ENCODE measurements at places on chromosomes 13 and 19.

- DNase-seq: no peak
These were observed 29.1 kb upstream of the GPI start for GRCh38 chr19:34335914-34336313.

DNA sequence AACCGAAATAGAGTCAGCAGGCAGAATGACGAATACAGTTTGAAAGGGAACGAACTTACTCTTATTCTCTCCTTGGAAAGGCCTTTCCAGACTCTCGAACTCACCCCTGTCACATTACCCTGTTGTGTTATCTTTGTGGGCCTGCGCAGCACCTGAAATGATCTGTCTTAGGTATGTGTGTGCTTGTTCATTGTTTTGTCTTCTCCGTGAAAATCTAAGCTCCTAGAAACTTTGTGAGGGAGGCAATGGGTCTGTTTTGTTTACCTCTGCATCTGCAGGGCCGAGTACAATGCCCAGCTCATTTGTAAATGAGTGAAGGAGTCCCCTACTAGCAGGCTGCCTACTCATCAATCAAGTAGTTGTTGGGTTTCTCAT is 19.6 kb downstream of the HMGB1 start:
- DNase-seq: no peak

GRCh38 chr19:46429999-46430398 is 1.3 kb upstream of the PNMA8C start:
- no peak for DNase-seq

DNA sequence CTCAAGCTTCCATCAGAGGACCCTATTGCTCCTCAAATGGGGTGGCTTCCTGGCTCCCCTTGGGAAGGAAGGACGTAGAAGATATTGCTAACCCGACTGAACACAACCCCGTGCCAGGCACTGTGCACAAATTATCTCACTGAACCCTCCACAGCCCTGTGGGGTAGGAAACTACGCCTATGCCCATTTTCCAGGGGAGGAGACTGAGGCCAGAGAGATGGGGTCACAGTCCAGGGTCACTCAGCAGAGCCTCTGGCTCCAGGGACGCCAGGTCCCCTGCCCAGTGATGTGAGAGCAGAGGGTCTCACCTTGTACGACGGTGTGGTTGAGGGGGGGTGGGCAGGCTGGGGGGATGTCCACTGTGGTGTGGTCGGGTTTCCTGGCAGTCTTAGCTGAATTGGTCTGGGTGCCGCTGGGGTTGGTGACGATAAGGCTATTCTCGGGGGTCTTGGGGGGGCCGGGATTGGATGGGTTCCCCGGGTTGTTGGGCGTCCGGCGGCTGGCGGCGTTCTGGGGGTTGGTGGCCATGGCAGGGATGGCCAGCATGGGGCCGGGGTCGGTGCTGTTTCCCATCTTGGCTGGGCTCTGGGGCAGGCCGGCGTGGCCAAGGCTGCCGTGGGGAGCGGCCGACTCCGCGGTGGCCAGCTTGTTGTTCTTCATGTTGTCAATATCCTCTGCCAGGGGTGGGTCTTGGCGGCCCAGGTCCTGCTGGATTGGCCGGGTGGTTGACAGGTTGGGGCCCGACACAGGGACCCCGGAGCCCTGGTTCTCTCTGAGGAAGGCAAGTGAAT is 136.2 kb downstream of the IER2 start:
- no peak for DNase-seq

DNA sequence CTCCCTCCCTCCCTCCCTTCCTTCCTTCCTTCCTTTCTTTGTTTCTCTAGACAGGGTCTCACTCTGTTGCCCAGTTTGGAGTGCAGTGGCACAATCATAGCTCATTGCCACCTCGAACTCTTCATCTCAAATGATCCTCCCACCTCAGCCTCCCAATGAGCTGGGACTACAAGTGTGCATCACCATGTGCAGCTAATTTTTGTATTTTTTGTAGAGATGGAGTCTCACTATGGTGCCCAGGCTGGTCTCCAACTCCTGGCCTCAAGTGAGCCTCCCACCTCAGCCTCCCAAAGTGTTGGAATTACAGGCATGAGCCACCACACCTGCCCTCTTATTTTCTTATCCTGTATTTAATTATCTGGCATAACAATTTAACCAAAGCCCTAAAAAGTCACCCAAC is 4.4 kb downstream of the UPK1A start:
- DNase-seq: no peak

- DNase-seq: no peak
These were observed 64.5 kb upstream of the SCEL start for GRCh38 chr13:77470986-77471385.

DNA sequence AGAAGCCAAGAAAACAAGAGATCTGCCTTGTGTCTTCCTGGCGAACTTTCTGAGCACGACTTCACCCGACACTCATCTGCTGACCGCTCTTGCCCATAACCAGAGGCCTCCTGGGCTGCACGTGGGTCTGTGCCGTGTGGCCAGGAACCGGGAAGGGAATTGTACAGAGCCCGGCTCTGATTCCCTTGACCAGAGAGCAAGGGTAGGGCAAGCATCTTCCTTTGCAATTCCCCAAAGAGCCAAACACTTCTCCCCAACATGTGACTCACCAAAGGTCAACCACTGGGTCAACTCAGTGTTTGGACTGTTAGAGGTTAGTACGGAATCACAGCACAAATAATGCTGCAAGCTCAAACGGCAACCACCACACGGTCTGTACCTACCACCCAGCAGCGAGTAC is 48.9 kb downstream of the KLF2 start:
- DNase-seq: no peak

DNA sequence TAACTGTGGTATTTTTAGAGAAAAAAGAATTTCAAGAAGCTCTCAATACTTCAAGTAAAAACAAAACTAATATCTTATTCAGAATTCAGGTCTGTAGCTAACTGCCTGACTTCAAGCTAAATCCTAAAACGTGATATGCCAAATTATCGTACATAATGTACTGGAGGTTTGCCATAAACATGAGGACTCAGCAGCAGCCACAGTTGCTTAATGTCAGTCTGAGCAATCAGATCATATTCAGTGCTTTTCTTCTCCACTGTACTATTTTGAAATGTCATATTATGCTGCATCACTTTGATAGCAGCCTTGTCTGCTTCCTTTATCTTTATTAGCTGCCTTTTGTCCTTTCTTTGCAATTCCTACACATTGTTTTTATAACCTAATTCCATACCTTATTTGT is 265.1 kb upstream of the EDNRB start:
- no peak for DNase-seq

DNA sequence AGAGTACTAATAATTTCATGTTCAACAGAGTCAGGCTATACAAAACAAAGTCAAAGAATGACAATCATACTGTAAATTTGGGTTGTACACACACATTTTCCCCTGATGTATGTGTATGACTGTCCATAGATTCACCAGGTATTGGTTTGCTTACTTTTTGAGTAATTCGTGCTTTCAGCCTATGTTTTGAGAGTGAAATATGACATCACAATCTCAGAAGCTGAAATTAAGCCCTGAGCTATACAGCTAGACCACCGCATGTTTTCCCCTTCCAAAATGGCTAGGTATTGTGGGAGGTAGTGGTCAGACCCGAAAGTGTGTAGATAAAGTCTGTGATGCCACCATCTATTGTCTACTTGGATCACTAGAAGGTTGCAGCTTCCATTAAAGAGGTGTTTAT is 102.8 kb downstream of the KATNAL1 start:
- DNase-seq: no peak

DNA sequence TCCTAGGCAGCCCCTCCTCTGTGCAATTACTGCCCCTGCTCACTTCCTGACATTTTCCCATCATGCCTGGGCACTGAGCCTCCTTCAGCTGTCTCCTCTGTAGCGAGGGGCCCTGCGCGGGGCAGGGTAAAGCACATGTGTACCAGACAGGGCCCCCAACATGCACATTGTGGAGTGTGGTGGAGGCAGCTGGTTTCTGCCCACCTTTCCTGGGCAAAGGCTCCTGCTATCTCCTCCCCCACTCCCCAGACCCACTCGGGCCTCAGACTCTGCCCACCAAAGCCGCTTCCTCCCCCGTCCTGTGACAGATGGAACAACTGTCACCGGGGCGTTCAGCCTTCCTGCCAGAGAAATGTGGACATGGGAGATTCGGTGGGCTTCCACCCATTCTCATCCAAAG is 2.9 kb upstream of the KPTN start:
- no peak for DNase-seq
